ENCODE measurements at places on chromosomes 4 and X.

GRCh38 chrX:54979432-54979831, 14.6 kb downstream of the PFKFB1 start:
- DNase-seq: no peak

- peak; percentile 38 for DNase-seq
Observed at GRCh38 chr4:95540227-95540626, 8.5 kb downstream of the UNC5C start.

- DNase-seq: no peak
Observed at GRCh38 chr4:108036213-108036612, 46.5 kb downstream of the HADH start.

DNA sequence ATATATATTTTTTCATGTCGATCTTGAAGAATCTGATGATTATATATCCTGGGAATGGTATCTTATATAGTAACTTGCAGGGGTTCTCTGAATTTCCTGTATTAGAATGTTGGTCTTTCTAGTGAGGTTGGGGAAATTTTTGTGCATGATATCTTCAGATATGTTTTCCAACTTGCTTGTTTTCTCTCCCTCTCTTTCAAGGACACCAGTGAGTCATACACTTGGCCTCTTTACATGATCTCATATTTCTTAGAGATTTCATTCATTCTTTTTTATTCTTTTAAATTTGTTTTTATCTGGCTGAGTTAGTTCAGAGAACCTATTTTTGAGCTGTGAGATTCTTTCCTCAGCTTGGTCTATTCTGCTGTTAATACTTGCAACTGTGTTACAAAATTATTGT, 27.2 kb upstream of the C4orf17 start:
- peak; percentile 34 for DNase-seq

GRCh38 chr4:151048913-151049312, 33.8 kb upstream of the LRBA start:
- no peak for DNase-seq

DNA sequence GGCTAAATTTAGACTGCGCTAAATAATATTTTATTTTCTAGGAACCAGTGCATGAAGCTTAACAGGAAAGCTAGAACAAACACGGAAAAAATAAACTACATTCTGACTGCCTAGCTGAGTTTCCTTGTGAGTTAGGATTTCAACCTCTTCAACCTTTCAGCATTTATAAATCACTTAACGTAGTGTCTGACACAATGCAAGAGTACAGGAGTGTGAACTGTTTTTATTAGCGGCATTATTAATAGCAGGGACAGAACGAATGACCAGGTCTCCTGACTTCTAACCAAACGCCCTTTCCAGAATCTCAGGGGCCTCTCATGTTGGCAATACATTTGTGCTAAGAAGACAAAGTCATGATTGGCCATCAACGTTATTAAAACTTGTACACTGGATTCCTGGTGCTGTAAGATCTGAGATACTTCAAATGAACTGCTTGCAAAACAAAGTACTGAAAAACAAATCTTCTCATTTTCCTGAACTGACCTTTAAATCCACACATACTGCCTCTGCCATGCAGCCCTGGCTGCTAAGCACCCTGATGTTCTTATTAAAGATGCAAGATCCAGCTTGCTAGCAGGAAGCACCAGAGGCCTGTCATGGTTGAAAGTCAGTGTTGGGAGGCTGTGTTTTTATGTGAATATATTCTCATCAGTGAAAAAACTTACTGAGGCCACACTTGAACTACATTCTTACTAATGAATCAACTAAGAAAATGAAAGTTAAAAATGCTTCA, 380.4 kb upstream of the CPEB2 start:
- no peak for DNase-seq

- no peak for DNase-seq
Observed at GRCh38 chr4:8831221-8832112, 40.2 kb downstream of the HMX1 start.

- DNase-seq: peak; percentile 65
Observed at GRCh38 chr4:56648021-56648823, 32.9 kb downstream of the HOPX start.

DNA sequence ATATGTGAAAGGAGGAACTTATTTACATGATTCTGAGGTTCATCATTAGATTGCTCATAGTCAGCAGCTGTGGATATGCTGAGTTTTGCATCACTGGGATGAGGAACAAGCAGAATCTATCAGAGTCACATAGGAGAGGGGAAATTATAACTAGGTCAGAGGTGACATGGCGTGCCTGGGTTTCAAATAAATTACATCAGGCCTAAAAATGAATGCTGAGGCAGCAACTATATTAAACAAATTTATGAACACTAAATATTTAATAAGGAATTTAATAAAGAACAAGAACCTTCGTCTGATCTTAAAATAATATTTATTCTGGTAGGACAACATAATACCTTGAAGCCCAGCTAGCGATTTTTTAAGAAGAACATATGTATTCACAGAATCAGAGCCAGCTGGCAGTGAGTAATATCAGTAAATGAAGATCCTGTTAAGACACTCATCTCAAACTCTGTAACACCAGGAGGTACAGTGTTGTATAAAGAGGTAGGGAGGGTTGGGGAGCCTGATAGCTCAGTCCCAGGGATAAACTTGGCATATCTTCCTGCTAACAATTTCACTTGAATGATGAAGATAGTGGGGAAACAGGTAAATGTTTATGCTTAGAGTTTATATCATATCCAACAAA, 60.9 kb upstream of the HS3ST1 start:
- no peak for DNase-seq

GRCh38 chr4:15562114-15562513, 92.4 kb downstream of the CC2D2A start:
- no peak for DNase-seq

- no peak for DNase-seq
Observed at GRCh38 chr4:172898715-172899114, 269.9 kb upstream of the GALNT7 start.

DNA sequence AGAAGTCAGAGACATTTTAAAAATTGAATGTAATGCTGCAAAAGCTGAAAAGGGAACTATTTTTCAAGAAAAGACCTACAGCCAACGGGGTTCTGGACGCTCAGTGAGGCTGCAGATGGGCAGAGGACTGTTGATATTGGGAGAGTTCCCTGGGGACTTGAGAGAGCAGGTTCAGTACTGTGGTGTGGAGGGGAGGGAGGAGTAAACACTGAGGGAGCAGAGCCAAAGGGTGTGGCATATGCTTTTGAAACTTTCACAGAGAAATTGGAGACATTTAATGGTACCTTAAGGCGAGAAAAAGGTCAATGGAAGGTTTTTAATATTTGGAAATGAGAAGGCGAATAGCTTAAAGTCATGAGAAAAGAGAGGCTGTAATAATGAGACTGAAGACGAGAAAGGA, 62.2 kb upstream of the GPM6A start:
- no peak for DNase-seq

DNA sequence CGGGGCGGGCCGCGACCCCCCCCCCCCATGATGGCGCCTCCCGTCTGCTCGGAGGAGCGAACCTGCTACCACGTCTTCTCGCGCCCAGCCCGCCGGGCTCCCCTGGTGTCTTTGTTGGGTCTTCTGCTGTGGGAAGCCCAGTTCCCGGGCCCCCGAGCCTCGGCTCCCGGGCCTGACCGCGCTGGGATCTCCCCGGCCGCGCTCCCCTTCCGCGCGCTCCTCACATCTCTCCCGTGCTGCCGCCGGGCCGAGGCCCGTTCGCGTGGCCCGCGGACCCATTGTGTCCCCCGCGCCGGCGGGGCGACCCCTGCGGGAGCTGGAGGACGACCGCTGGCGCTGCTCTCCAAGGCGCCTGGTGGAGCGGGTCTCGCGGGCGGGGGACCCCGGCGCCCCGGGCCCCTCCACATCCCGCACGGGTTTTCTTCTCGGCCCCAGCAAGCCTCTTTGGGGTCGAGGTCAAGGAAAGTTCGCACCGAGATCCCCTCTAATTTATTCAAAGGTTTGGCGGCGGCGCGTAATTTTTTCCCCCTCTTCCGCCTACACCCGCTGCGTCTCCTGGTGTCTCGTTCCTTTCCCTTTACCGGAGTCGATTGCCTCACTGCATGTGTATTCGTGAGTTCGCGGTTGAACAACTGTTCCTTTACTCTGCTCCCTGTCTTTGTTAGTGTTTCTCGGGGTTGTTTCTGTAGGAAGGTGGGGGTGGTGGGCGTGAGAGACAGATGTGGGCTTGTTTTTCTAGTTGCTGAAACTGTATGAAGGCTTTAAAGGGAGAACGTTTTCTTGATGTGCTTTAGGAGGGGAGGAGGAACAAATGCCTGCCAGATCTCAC, 770 bp downstream of the SMAD1 start:
- DNase-seq: peak; percentile 73

DNA sequence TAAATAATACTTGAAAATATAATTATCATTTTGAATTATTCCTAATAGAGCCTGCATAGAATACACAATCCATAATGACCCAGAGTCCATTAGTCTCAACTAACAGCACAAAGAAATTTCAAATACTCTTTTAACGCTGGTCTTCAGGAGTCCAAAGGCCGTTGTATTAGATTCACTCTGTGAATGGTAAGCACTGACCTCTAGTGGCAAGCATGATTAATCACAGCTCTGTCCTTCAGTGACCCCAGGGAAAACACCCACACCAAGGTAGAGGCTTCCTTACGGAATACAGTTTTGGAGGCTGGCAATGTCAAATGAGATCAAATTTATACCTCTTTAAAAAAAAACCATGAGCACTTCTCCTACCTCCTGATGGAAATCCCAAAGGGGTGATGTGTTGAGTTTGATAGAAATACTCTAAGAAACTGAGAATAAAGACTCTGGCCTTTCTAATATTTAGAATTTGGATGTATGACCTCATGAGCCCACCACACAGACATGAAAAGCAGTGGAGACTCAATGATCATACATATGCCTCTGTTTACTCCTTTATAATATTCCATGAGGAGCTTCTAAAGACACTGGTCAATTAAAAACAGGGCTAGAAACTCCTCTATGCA, 147.2 kb upstream of the DKK2 start:
- peak; percentile 69 for DNase-seq

DNA sequence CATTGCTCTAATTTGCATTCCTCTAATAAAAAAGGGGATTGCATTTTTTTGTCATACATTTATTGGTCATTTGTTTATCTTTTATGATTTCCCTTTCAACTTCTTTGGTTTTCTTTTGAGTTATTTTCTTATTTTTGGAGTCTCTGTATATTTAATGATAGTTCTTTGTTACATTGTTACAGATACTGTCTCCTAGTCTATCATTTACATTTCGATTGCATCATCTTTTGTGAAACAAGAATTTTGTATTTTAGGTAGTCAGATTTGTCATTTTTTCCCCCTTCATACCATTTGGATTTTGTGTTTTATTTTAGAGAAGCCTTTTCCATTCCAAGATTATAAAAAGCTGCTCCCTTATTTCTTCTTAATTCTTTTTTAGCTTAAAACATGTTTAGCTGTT, 37.1 kb downstream of the SNX25 start:
- no peak for DNase-seq

- DNase-seq: no peak
Observed at GRCh38 chr4:110071466-110071865, 126.9 kb downstream of the ELOVL6 start.

GRCh38 chr4:40299811-40300292, 35.3 kb upstream of the CHRNA9 start:
- DNase-seq: no peak

GRCh38 chrX:1444561-1445500, 7.9 kb downstream of the ASMTL start:
- DNase-seq: no peak

GRCh38 chr4:141022111-141022695, 111.1 kb downstream of the RNF150 start:
- DNase-seq: no peak

DNA sequence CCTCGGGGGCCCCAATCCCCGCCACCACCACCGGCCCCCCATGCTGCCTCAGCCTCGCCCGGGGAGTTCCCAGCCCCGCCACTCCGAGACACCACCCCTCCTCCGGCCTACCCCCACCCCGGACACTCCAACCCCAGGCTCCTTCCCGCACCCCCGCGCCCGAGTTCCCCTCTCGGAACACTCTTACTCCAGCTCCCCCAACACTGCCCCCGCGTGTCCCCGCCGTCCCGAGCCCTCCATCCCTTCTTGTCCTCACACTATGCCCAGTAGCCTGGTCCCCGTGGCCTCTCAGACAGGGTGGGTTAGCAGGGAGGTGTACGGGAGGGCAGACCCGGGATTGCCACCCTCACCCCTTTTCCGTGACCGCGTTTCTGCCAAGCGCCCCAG, 276.1 kb downstream of the BCOR start:
- DNase-seq: no peak

DNA sequence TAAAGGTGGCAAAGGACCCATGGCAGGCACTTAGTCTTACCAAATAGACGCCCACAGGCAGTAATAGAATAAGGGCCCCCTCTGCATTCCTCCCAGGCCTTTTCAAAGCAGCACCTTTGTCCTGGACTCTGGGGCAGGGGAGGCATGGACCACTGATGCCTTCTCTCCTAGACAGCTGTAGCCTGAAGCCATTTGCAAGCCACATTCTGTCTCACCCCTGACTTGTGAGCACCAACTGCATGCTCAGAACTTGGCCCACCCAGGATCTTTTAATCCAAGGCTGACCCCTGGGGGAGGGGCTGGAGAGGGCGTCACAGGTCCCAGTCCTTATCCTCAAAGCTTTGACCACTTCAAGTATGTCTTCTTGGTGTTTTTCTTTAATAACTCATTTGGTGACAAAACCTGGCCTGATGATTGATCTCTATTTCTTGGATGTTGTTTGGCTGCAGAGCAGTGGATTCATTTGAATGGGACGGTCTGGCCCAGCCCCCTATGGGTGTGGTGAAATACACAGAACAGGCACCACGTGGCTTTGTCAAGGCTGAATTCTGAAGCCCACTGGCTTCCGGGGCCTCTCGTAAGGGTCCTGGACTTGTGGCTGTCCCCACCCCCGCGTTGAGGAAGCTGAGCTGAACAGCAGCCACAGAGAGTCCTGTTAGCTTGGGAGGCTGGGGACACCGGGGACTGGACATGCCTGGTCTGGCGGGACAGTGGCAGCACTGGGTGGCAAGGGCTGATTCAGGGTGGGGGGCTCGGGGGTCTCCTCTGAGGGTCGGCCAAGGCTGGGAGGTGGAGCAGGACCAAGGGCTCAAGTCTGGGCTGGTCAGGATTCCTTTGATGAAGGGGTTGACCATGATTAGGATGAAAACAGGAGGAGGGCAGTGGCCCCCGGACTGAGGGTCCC, 36.6 kb downstream of the ADRA2C start:
- no peak for DNase-seq

- peak; percentile 83 for DNase-seq
Observed at GRCh38 chr4:29046781-29047180, 1673.4 kb upstream of the PCDH7 start.

DNA sequence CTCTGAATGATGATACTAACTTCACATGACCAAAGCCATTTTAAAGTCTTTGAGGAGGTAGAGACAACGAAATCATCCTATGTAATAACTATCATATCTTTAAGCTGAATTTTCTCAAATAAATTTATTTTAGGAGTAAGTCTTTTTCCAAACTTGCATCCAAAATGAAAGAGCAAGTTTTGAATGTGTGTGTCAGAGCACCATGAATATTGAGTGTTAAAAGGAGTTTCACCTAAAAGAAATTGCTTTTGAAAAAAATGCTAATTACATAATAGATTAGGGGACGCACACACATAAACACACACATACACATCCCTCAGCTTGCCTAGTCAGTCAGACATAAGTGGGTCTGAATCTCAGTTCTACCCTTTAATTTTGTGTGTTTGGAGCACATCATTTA, 1.9 kb downstream of the ANK2 start:
- no peak for DNase-seq

Data from amniotic epithelial cell (primary cell).